ENCODE measurements at places on chromosomes 7 and 10. TPM values are rescaled to one million over a fixed set of nuclear protein-coding genes. Genes with fewer than 3 reads are reported as not detected.

- H3K4me3 ChIP-seq, result no peak overlapping the region
- H3K27me3 ChIP-seq, result peaks cover 14% of the 10 kb centered on the region
- no peaks in the 10 kb centered on the region for H3K36me3 ChIP-seq
These were observed 14.1 kb upstream of the SLC16A12 start for GRCh38 chr10:89549510-89549909.

GRCh38 chr7:8105449-8106095 lies 137.0 kb downstream of the GLCCI1 start:
- no peaks in the 10 kb centered on the region for H3K36me3 ChIP-seq
- 0 out of 2 replicates have a peak, but pooled peaks cover 3% of the 10 kb centered on the region for H3K27me3 ChIP-seq
- H3K4me1 ChIP-seq, result no peaks in the 10 kb centered on the region
- H3K27ac ChIP-seq, result no peak overlapping the region
- DNase-seq, result no peak

GRCh38 chr10:113449006-113449695 lies 103.7 kb upstream of the HABP2 start:
- H3K4me1 ChIP-seq, result peaks cover 3% of the 10 kb centered on the region
- DNase-seq, result peak; percentile 19
- no peak overlapping the region for H3K4me3 ChIP-seq
- H3K36me3 ChIP-seq, result no peaks in the 10 kb centered on the region
- peaks cover 11% of the 10 kb centered on the region for H3K27me3 ChIP-seq
- no peak overlapping the region for H3K27ac ChIP-seq

- DNase-seq, result no peak
- no peaks in the 10 kb centered on the region for H3K36me3 ChIP-seq
- H3K4me1 ChIP-seq, result no peaks in the 10 kb centered on the region
- H3K27ac ChIP-seq, result no peak overlapping the region
- no peak overlapping the region for H3K4me3 ChIP-seq
These were observed 41.0 kb downstream of the CNPY1 start for GRCh38 chr7:155505422-155505793.

- H3K27ac ChIP-seq, result no peak overlapping the region
- H3K27me3 ChIP-seq, result 0 out of 2 replicates have a peak, but pooled peaks cover 3% of the 10 kb centered on the region
- DNase-seq, result no peak
- no peak overlapping the region for H3K4me3 ChIP-seq
These were observed 31.3 kb downstream of the AKR1C3 start for GRCh38 chr10:5125315-5126044.

GRCh38 chr7:10355816-10356215 lies 617.9 kb upstream of the PHF14 start:
- H3K4me1 ChIP-seq, result no peaks in the 10 kb centered on the region
- DNase-seq, result no peak
- H3K36me3 ChIP-seq, result no peaks in the 10 kb centered on the region

DNA sequence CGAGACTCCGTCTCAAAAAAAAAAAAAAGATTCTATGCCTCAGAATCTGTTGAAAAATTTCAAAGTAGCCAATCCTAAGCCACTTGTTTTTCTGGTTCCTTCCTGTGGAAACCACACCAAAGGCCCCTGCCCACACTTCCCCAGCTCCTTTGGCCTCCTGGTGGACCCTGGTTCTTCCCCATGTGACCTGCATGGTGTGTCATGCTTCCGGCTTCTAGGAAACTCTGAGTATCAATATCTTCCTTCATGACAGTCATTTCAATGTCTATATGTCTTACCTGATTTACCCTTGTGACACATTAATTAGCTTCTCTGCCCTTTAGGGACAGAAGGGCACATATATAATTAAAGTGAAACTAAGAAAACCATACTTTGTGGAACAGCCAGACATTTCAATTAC lies 80.4 kb upstream of the GRB10 start:
- no peaks in the 10 kb centered on the region for H3K4me1 ChIP-seq
- H3K4me3 ChIP-seq, result no peak overlapping the region
- H3K36me3 ChIP-seq, result no peaks in the 10 kb centered on the region

- H3K27ac ChIP-seq, result no peak overlapping the region
- no peak for DNase-seq
- no peaks in the 10 kb centered on the region for H3K4me1 ChIP-seq
- no peak overlapping the region for H3K4me3 ChIP-seq
- H3K27me3 ChIP-seq, result peaks cover 14% of the 10 kb centered on the region
- H3K36me3 ChIP-seq, result no peaks in the 10 kb centered on the region
These were observed 36.6 kb downstream of the KCNH2 start for GRCh38 chr7:150941351-150942000.

- no peaks in the 10 kb centered on the region for H3K4me1 ChIP-seq
- H3K36me3 ChIP-seq, result no peaks in the 10 kb centered on the region
- no peaks in the 10 kb centered on the region for H3K27me3 ChIP-seq
- H3K4me3 ChIP-seq, result no peak overlapping the region
- no peak for DNase-seq
These were observed 105.2 kb upstream of the NEBL start for GRCh38 chr10:21002091-21002878.

- H3K4me3 ChIP-seq, result no peak overlapping the region
- H3K27me3 ChIP-seq, result no peaks in the 10 kb centered on the region
- peaks cover 9% of the 10 kb centered on the region for H3K4me1 ChIP-seq
These were observed 93.4 kb downstream of the SLC39A12 start for GRCh38 chr10:18044976-18045720.

GRCh38 chr10:131109726-131110125 lies 201.8 kb downstream of the TCERG1L start:
- no peaks in the 10 kb centered on the region for H3K4me1 ChIP-seq
- H3K27ac ChIP-seq, result no peak overlapping the region
- no peaks in the 10 kb centered on the region for H3K36me3 ChIP-seq
- H3K4me3 ChIP-seq, result no peak overlapping the region

DNA sequence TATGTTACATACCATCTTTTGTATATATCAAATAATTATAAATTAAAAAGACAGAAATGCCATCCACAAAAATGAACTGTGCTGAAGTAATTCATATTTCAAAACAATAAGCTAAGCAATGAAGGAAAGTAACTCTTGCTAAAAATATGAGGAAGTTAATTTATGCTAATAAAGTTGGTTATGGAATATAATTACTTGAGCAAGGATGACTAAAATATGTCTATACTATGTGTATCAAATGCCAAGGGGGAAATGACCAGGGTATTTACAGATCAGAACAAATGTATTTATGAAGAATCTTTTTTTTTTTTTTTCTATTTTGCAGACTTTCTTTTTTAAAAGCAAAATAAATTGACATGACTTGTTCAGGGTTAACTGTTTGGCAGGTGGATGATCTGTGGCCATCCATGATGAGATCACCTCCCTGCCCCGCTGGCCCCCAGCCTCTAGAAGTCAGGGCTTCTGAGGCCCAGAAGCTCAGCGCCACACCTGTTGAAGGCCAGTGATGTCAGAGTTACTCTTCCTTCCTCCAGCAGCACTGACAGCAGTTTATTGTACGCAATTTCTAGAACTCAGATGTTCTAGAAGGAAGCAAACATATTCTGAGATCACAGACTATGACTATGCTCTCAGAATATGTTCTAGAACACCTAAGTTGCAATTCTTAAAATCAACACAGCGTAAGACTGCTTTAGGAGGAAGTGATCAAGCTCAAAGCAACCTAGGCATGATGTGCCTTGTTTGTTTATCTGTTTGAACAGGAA lies 196.1 kb upstream of the KLF14 start:
- no peaks in the 10 kb centered on the region for H3K27me3 ChIP-seq
- peaks cover 11% of the 10 kb centered on the region for H3K4me1 ChIP-seq
- H3K4me3 ChIP-seq, result no peak overlapping the region
- H3K36me3 ChIP-seq, result peaks cover 9% of the 10 kb centered on the region
- no peak for DNase-seq

DNA sequence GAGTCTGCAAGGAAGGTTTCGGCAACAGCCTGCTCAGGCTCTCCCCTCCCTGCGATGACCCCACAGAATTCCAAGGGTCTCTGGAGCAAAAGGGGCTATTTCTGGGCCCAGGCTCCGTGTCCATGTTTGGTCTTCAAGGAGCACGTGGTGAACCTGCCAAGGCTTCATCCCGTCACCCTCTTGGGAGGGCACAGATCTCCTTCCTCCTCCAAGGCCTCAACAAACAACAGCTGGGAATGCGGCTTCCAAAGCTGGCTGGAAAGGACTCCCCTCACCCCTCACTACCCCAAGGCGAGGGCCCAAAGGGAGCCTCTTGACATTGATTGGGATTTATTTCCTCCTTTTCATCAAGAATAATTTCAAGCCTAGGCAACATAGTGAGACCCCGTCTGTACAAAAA lies 14.0 kb upstream of the KPNA7 start:
- H3K4me3 ChIP-seq, result no peak overlapping the region
- no peak for DNase-seq
- H3K27me3 ChIP-seq, result no peaks in the 10 kb centered on the region
- H3K36me3 ChIP-seq, result no peaks in the 10 kb centered on the region
- 0 out of 2 replicates have a peak, but pooled peaks cover 6% of the 10 kb centered on the region for H3K4me1 ChIP-seq

- no peaks in the 10 kb centered on the region for H3K36me3 ChIP-seq
- DNase-seq, result no peak
- H3K4me1 ChIP-seq, result no peaks in the 10 kb centered on the region
- no peaks in the 10 kb centered on the region for H3K27me3 ChIP-seq
- no peak overlapping the region for H3K4me3 ChIP-seq
These were observed 173.2 kb upstream of the MTPN start for GRCh38 chr7:136150311-136150710.

DNA sequence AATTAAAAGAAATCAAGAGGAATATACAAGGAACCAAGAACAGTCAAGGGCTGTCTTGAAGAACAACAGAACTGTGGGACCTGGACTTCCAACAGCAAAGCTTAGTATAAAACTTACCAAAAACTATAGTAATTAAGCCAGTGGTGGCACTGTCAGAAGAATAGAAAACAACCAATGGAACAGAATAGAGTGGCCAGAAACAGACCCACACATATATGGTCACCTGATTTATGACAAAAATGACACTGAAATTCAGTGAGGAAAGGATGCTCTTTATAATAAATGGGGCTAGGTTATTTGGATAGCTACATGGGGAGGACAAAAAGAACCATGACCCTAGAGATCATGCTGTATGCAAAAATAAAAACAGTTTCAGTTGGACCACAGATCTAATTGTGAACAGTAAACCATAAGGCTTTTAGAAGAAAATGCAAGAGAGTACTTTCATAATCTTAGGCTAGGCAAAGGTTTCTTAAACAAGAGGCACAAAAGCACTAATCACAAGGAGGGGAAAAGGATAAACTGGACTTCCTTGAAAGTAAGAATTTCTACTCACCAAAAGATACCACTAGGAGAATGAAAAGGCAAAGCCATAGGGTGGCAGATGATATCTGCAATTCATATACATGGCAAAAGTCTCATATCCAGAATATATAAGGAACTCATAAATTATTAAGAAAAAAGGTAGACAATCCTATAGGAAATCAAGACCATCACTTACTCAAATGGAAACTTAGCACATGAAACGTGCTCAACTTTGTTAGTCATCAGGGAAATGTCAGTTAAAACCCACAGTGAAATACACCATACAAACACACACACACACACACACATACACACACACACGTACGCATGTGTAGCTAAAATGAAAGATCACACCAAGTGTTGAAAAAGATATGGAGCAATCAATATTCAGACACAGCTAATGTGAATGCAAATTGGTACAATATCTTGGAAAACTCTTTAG lies 20.8 kb downstream of the HYCC1 start:
- H3K36me3 ChIP-seq, result no peaks in the 10 kb centered on the region
- H3K4me1 ChIP-seq, result peaks cover 26% of the 10 kb centered on the region
- no peak for DNase-seq
- H3K4me3 ChIP-seq, result no peak overlapping the region

DNA sequence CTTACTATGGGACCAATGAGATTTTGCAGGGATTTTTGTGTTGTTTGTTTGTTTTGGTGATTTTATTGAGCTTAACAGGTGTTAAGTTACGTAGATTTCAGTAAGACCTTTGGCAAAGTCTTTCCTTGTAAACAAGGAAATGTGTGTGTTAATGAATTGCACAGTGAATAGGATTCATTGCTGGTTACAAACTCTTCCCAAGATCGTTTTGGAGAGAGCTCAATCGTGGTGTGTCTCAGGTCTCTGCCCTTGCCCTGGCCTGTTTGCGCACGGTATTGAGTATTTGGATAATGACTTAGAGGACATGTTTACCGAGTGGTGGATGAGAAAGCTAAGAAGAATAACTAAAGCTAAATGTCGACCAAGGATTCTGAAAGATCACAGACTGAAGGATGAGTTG lies 41.9 kb downstream of the PRPF18 start:
- H3K36me3 ChIP-seq, result 0 out of 2 replicates have a peak, but pooled peaks cover 6% of the 10 kb centered on the region
- no peak for DNase-seq
- no peaks in the 10 kb centered on the region for H3K27me3 ChIP-seq
- no peak overlapping the region for H3K27ac ChIP-seq

- no peaks in the 10 kb centered on the region for H3K36me3 ChIP-seq
- H3K4me1 ChIP-seq, result no peaks in the 10 kb centered on the region
- no peak for DNase-seq
- H3K27ac ChIP-seq, result no peak overlapping the region
- H3K27me3 ChIP-seq, result no peaks in the 10 kb centered on the region
These were observed 219.2 kb upstream of the BMPER start for GRCh38 chr7:33685981-33686683.

CHAT gene
- not detected for total RNA-seq

STOX1 gene
- total RNA-seq, result 0.25 TPM

TAS2R4 gene
- total RNA-seq, result 0.32 TPM

GPR26 gene
- not detected for total RNA-seq

OPALIN gene
- not detected for total RNA-seq

ENKUR gene
- not detected for total RNA-seq

ST7 gene
- 28.2 TPM for total RNA-seq

SPDYE16 gene
- not detected for total RNA-seq

CACNB2 gene
- 0.32 TPM for total RNA-seq

ORC5 gene
- 23.3 TPM for total RNA-seq

PCDH15 gene
- not detected for total RNA-seq

All from GM23248 (cell line).